Caki2 (cell line): ENCODE measurements at places on chromosomes 7 and 10. TPM values are rescaled to one million over a fixed set of nuclear protein-coding genes. Genes with fewer than 3 reads are reported as not detected.

The DPP6 gene
- not detected in 2 replicates for total RNA-seq

The LIPF gene
- total RNA-seq: not detected in 2 replicates

The TLL2 gene
- total RNA-seq: 1.3 and 3.8 TPM in 2 replicates

The ZNF777 gene
- total RNA-seq: 12.3 and 19.6 TPM in 2 replicates

GRCh38 chr10:111481261-111481826 lies 404.5 kb downstream of the ADRA2A start:
- DNase-seq: peak; percentile 3

- no peak for DNase-seq
Observed at GRCh38 chr7:55069271-55069792, 50.5 kb downstream of the EGFR start.

- peak; percentile 77 for DNase-seq
Observed at GRCh38 chr10:117342641-117343040, 32.6 kb downstream of the PDZD8 start.

GRCh38 chr10:96665306-96665705 lies 55.0 kb downstream of the PIK3AP1 start:
- DNase-seq: no peak

GRCh38 chr7:153381275-153382040 lies 621.9 kb downstream of the ACTR3B start:
- peak; percentile 22 for DNase-seq

DNA sequence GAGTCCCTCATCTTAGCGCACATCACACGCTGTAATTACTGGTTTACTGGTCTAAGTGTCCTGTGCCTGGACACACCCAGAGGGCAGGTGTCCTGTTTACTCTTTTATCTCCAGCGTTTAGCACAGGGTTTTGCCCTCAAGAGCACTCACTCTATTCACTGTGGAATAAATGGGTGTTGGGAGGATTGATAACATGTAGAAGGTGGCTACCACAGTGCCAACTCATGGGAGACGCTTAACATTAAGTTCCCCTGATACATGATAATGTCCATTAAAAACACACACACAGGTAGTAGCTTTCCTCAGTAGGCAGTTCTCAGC lies 96.1 kb upstream of the EFCAB10 start:
- DNase-seq: no peak

GRCh38 chr10:132117146-132117545 lies 51.4 kb downstream of the JAKMIP3 start:
- no peak for DNase-seq

GRCh38 chr7:117808341-117808757 lies 64.9 kb downstream of the CTTNBP2 start:
- DNase-seq: no peak

GRCh38 chr7:158779061-158780000 lies 50.0 kb downstream of the ESYT2 start:
- no peak for DNase-seq

DNA sequence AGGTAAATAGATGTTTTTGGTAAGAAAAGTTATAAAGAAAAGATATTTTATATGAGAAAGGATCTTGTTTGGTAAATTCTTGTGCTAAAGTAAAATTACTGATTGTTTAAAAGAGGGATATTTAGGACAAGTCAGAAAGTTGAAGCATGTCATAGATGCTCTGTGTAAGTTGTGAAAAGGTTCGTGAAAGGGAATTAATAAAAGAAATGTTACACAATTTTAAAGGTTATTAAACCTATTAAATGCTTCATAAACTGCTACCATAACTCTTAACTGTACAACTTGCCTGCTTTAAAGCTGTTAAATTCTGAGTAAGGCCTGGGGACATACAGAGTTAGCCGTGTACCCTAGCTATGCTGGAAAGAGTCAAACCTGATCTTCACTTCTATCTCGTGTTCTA lies 634.1 kb downstream of the ACTR3B start:
- no peak for DNase-seq

- DNase-seq: no peak
Observed at GRCh38 chr10:90884431-90884830, 12.7 kb downstream of the RPP30 start.
